ENCODE measurements at places on chromosomes 2 and 18.
A peak's percentile ranks its signal among the peaks of the same experiment; 100 is the strongest.

- H3K27me3 ChIP-seq = peaks cover 4% of the 10 kb centered on the region
- no peak within 1 kb of the TSS for H3K27ac ChIP-seq
- no peaks in the 10 kb centered on the region for H3K36me3 ChIP-seq
- no peak for DNase-seq
- H3K4me3 ChIP-seq = no peak within 1 kb of the TSS
- H3K4me1 ChIP-seq = no peaks in the 10 kb centered on the region
Observed at GRCh38 chr2:43676322-43677050, at the start of gene C1GALT1C1L. Gene C1GALT1C1L, minus strand, starts transcription at chr2:43676429. Its CDS starts 107 bp downstream, at chr2:43676322.

- peaks cover 13% of the 10 kb centered on the region for H3K27me3 ChIP-seq
- DNase-seq = no peak
- H3K4me3 ChIP-seq = peak overlapping the region; percentile 62
- H3K36me3 ChIP-seq = peaks cover 5% of the 10 kb centered on the region
- peaks cover 58% of the 10 kb centered on the region for H3K4me1 ChIP-seq
Observed at GRCh38 chr18:80107426-80107825, 1.6 kb upstream of the ADNP2 start.

DNA sequence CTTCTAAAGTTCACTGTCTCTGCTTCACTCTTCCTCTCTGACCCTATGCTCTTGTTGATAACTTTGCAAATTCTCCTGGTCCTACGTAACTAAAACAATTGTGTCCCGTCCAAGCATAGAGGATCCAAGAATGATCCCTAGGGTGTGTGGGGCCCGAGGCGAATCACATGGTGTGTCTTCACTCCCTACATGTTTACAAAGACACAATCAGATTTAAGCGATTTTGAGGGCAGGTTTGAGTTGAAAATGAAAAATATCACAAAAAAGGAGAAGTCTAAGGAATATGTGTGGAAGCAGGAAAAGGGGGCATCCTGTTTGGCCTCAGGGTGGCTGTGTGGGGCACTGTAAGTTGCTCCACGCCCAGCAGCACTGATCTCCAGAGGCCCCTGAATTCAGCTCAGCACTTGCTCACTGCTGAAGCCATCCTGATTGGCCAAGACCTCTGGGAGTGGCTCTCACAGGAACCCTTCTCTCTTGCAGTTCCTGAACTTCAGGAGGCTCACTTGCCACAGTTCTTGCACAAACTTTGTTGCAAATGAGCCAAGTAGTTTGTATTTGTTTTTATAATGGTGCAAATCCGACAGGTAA is 363.6 kb downstream of the ZNF521 start:
- no peak overlapping the region for H3K4me3 ChIP-seq
- H3K4me1 ChIP-seq = peaks cover 63% of the 10 kb centered on the region
- H3K27ac ChIP-seq = no peak overlapping the region
- no peaks in the 10 kb centered on the region for H3K27me3 ChIP-seq

GRCh38 chr2:38560092-38560491 is 42.6 kb downstream of the HNRNPLL start:
- no peak for DNase-seq
- H3K4me3 ChIP-seq = no peak overlapping the region
- H3K27ac ChIP-seq = no peak overlapping the region
- H3K27me3 ChIP-seq = no peaks in the 10 kb centered on the region

- peaks cover 24% of the 10 kb centered on the region for H3K4me1 ChIP-seq
- H3K4me3 ChIP-seq = no peak overlapping the region
- no peak for DNase-seq
Observed at GRCh38 chr2:216017365-216017764, 4.0 kb upstream of the MREG start.

GRCh38 chr2:222311319-222311977 is 12.7 kb upstream of the PAX3 start:
- H3K27ac ChIP-seq = no peak overlapping the region
- DNase-seq = no peak
- H3K36me3 ChIP-seq = no peaks in the 10 kb centered on the region

- H3K4me3 ChIP-seq = no peak overlapping the region
- H3K27me3 ChIP-seq = peaks cover 2% of the 10 kb centered on the region
- H3K27ac ChIP-seq = no peak overlapping the region
- no peak for DNase-seq
- peaks cover 20% of the 10 kb centered on the region for H3K36me3 ChIP-seq
- peaks cover 45% of the 10 kb centered on the region for H3K4me1 ChIP-seq
Observed at GRCh38 chr2:237354892-237355291, 59.1 kb downstream of the COL6A3 start.

- H3K4me3 ChIP-seq = no peak overlapping the region
- H3K4me1 ChIP-seq = no peaks in the 10 kb centered on the region
- no peaks in the 10 kb centered on the region for H3K27me3 ChIP-seq
- no peak overlapping the region for H3K27ac ChIP-seq
- no peaks in the 10 kb centered on the region for H3K36me3 ChIP-seq
Observed at GRCh38 chr2:145095641-145096435, 575.9 kb upstream of the ZEB2 start.

DNA sequence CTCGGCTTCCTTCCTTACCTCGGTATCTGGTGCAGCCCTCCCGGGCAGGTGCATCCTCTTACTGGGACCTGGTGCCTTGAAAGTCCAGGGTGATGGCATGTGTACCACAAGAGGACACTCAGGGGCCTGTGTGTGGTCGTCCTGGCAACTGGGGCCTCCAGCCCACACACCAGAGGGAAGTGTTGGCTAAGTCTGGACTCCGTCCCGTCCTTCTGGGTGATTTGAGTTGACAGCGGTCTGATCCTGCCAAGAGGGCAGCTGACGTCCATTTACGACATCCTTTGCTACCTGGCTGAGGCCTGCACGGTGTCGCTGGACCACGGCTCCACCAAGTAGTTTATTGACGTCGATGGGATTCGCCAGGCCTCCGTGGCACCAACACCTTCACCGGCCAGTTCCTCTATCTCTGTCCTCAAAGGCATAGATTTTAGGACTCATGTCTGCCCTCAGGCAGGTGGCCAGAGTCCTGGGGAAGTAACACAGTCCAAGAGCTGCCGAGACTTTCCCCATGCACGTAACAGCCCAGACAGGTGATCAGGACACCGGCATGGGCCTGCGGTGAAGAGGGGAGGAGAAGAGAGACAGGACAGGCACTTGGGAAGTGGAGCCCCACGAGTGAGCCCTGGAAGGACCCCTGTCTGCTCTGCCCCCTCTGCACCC is 186.0 kb upstream of the HDAC4 start:
- DNase-seq = no peak
- H3K4me1 ChIP-seq = peaks cover 22% of the 10 kb centered on the region
- H3K27me3 ChIP-seq = peaks cover 6% of the 10 kb centered on the region
- no peak overlapping the region for H3K4me3 ChIP-seq
- no peak overlapping the region for H3K27ac ChIP-seq

DNA sequence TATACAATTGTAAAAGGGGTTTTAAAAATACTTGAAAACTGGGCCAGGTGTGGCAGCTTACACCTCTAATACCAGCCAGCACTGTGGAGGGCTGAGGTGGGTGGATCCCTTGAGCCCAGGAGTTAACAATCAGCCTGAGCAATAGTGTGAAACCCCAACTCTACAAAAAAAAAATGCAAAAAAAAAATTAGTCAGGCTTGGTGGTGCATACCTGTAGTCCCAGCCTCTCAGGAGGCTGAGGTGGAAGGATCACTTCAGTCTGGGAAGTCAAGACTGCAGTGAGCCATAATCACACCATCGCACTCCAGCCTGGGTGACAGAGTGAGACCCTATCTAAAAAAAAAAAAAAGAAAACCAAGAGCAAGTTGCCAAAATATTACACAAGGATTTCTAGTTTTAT is 182.7 kb downstream of the UBE2E3 start:
- H3K27me3 ChIP-seq = no peaks in the 10 kb centered on the region
- no peak for DNase-seq
- no peak overlapping the region for H3K27ac ChIP-seq
- no peaks in the 10 kb centered on the region for H3K4me1 ChIP-seq

DNA sequence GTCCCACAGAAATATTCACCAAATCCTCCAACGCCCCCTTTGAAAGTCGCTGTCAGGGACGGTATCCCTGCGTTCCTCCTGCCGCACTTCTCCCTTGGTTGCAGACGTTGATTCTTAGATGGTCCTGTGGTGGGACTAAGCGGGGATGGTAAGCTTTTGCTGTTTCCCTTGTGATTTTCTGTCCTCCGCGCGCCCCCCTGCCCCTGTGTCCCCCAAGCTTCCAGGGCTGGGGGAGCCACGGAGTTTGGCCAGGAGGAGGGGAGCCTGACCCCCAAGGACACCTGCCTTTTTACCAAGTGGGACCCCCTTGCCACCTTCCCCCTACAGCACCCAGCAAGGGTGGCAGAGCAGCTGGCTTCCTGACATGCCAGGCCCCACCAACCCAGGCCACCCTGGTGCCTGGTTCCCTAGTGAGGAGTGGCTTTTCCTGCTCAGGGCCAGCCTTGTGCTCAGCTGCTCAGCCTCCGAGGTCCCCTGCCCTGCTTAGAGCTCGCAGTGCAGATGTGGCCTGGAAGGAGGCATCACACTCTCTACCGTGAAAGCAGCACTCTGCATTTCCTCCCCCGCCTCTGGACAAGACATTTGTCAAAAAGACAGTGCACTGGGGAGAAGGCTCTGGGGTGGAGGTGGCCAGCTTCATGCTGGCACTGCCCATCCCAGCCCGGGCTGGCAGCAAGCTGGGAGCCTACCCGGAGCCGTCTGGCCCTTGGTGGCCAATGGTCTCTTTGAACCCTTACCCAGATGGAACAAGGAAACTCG is 49.4 kb downstream of the TWIST2 start:
- H3K4me3 ChIP-seq = no peak overlapping the region
- H3K36me3 ChIP-seq = no peaks in the 10 kb centered on the region
- no peak for DNase-seq
- H3K27ac ChIP-seq = no peak overlapping the region
- H3K27me3 ChIP-seq = peaks cover 8% of the 10 kb centered on the region
